ENCODE measurements at places on chromosomes 5 and 9. TPM values are rescaled to one million over a fixed set of nuclear protein-coding genes. Genes with fewer than 3 reads are reported as not detected.

The COL23A1 gene
- 2.8 TPM for total RNA-seq

The ACER2 gene
- 3.8 TPM for total RNA-seq

The SPATA9 gene
- total RNA-seq: 0.40 TPM

The SLCO6A1 gene
- total RNA-seq: not detected

- DNase-seq: no peak
Measured at GRCh38 chr5:131389096-131389868, 125.4 kb downstream of the CDC42SE2 start.

DNA sequence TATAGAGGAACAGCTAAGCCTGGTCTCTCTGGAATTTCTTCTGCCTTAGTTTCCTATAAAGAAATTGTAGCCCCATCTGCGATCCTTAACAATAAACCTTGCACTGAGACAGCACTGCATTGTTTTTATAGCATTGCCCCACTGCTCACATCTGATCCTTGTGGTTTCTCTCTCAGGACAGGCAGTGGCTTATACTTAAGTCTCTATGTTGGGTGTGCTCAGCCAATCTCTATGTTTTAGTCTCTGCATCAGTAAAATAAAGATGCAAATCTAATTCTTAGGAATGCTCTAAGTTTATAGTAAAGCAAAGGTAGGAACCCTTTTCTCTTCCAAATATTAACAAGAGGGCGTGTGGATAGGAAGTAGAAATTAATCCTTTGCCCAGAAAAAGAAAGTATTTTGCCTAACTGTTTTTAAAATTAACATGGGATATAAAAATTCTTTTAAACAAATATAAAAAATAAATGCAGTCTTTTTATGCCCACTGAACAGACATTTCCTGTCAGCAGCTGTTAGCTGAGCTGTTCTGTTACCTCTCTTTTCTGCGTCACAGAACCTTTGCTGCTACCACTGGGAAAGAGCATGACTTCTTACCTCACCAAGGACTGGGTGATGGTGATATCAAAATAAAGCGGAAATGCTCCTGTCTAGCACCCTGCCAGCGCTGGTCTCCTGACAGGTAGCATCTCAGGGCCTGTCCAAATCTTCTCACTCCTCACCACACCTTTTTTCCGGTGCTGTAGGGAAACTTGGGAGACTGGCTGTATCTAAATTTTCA is 29.5 kb downstream of the MRPS27 start:
- no peak for DNase-seq

GRCh38 chr9:93595461-93595860 is 19.1 kb downstream of the PHF2 start:
- no peak for DNase-seq

DNA sequence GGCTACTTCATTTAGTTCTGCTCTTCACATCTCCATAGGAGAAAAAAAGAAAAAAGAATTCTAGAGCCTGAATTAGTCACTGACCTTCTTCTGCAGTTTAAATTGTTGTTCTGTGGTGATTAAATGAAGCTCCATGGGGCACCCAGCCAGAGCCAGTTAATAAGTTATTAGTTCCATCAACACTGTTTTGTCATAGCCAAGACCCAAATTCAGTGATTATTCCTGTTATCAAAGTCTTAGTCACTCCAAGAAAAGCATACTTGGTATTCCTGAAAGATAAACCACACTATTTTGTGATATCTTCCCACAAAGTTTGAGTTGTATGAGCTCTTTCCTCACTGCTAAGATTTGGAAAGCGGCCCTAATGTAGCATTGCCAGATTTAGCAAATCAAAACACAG is 134.8 kb upstream of the RGMB start:
- no peak for DNase-seq

GRCh38 chr5:31720811-31721345 is 81.9 kb downstream of the PDZD2 start:
- DNase-seq: no peak

DNA sequence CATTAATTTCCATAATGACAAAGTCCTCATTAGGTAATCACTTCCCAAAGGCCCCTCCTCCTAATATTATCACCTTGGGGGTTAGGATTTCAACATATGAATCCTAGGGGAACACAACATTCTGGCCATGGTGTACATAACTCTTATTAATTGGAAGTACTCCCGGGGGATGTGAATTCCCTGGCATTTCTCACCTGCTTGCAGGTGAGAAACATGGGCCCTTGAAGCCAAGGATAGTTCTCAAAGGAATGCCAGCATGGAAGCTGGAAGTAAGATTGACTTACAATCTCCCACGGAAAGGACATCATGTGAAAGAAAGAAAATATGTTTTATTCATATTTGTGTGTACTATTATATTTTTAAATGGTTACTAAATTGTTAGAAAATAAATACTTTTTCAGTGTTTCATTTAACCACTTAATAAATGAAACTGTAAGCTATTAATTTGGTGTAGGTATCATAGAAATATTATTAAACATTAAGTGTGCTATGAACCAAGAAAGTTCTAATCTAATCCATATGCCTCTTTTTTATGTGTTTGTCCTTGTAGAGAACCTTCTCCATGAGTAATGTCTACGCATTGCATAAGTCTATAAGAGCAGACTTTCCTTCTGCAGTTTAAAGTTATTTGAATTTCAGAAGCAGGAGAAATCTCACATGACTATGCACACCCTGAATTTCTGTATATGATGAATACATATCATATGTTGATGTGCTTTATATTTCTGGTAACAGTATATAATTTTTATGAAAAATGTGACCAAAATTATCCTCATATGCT is 59.4 kb downstream of the ANXA1 start:
- no peak for DNase-seq

- no peak for DNase-seq
Measured at GRCh38 chr5:179198825-179199224, 138.7 kb downstream of the ZNF354C start.

DNA sequence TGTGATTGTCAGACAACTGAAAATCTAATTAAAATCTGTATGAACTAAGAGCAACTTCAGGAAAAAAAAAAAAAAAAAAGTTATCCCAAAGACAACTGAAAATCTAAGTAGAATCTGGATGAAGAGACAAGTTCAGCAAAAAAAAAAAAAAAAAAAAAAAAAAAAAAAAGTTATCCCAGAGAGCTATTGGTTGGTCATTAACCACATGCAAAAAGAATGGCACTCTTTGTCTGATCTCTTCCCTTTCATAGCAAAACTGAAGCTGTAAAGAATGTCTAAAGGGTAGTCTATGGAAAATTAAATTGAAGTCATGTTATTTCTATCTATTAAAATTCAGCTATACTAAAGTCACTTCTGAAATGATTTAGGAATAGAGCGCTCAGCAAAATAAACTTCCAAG is 32.9 kb downstream of the STRBP start:
- DNase-seq: no peak

GRCh38 chr5:16810208-16810854 is 125.8 kb downstream of the MYO10 start:
- DNase-seq: no peak
